ENCODE measurements at places on chromosomes 7 and 10. TPM values are rescaled to one million over a fixed set of nuclear protein-coding genes. Genes with fewer than 3 reads are reported as not detected.

GRCh38 chr7:1671594-1672451, 1.7 kb downstream of the ELFN1 start:
- no peak for DNase-seq

DNA sequence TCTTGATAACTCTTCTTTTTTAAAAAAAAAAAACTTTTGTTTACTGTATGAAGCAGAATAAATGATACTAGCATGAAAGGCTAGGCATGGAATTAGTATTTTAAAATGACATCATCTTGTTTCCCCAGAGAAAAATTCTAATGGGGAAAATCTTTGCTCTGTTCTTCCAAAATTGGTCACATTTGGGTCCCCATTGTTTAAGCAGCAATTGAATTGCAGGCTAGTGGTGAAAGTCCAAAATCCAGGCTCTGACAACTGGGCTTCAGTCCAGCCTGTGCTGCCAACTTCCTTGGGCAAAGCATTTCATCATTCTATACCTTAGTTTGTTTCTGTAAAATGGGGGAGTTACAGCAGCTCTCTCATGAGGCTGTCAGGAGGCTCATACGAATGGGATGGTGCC, 726.4 kb downstream of the KCNMA1 start:
- DNase-seq, result no peak

The AGK gene
- total RNA-seq, result 30.0 TPM

The HIF1AN gene
- 69.6 TPM for total RNA-seq

The ANXA8L1 gene
- not detected for total RNA-seq

GRCh38 chr10:36634916-36635315, 490.5 kb upstream of the ANKRD30A start:
- no peak for DNase-seq

- no peak for DNase-seq
Measured at GRCh38 chr7:31254926-31255325, 85.6 kb downstream of the NEUROD6 start.

- DNase-seq, result no peak
Measured at GRCh38 chr10:110803830-110804338, 67.8 kb upstream of the PDCD4 start.

The OSBPL3 gene
- 72.7 TPM for total RNA-seq

DNA sequence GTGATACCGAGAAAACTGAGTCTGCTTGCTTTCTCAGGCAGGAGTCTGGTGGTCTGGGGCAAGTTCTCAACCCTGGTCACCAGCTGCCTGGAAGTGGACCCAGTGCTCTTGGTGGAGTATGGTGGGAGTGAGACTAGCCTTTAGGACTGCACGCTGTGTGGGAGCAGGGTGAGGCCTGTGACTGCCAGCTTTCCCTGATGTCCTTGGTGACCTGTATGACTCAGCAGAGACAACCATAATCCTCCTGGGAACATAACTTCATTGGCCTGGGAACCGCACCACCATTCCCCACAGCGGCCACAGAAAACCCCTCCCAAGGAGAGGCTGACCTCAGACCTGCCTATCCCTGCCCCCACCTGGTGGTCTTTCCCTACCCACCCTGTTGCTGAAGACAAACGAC, 139.5 kb upstream of the CHRM2 start:
- DNase-seq, result no peak

The TUBGCP2 gene
- 66.5 TPM for total RNA-seq

GRCh38 chr10:102815790-102816549, 21.2 kb downstream of the CYP17A1 start:
- no peak for DNase-seq

All from CD4-positive, alpha-beta memory T cell (primary cell).